ENCODE measurements at places on chromosomes 4 and X.

DNA sequence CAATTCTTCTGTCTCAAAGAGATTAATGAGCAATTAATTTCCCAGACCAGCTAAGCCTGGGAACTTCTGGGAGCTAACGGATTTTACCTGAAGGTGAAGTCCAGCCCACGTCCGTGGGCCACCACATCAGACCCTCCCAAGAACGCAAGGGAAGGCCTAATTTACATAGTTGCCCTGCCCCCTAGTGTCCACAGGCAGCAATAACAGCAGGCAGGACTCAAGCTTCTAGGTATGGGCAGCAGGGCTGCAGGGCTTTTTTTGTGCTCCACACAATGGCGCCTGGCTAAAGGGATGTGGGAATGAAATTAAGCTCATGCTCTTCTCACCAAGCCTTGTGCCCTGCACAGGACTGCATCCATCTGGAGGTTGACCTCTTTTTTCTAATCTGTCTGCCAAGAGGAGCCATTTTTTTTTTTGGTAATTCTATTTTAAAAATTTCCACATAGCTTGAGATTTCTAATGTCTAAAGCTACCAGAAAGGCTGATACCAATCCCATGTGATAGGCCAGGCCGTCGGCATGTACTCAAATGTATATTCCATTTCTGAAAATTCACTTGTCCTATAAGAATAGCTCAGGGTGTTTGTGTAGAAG, 111.9 kb upstream of the TMEM164 start:
- peak; percentile 85 for DNase-seq

DNA sequence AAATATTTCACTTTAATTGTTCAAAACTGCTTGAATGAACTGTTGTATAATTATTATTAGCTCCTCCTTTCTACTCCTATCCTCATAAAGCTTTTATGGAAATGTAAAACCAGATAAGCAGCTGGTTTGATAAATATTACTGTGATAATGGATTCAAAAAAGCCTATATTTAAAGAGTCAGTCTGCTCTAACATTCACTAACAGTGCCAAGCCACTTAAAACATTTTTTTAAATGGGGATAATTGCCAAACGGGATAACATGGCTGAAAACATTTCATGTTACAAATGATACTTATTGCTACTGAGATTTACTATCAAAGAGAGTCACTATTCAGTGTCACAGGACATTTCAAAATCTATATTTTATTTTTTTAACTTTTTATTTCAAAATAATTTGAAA, 17.4 kb downstream of the ARHGAP24 start:
- no peak for DNase-seq

DNA sequence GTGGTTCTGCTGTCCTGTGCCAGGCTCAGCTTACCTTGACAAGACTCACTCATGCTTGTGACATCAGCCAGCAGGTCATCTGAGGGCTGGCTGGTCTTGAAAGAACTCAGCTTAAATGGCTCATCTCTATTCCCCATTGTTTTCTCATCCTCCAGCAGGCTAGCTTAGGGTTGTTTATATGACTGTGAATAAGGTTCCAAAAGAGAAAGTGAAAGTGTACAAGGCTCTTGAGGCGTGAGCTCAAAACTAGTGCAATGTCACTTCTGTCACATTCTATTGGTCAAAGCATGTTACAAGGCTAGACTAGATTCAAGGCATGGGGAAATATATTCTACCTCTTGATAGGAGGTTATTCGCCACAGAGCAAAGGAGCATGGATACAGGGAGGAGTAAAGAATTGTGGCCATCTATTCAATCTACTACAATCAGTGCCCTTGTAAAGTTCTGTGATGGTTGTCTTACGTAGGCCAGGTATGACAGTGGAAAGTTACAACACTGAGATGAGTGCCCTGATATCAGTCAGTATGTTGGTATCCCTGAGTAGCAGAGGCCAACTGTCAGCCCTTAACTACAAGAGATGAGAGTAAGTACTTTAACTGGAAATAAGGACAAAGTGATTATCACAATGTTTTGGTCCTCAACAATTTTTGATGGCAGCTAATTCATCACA, 19.8 kb upstream of the TMLHE start:
- peak; percentile 89 for DNase-seq

DNA sequence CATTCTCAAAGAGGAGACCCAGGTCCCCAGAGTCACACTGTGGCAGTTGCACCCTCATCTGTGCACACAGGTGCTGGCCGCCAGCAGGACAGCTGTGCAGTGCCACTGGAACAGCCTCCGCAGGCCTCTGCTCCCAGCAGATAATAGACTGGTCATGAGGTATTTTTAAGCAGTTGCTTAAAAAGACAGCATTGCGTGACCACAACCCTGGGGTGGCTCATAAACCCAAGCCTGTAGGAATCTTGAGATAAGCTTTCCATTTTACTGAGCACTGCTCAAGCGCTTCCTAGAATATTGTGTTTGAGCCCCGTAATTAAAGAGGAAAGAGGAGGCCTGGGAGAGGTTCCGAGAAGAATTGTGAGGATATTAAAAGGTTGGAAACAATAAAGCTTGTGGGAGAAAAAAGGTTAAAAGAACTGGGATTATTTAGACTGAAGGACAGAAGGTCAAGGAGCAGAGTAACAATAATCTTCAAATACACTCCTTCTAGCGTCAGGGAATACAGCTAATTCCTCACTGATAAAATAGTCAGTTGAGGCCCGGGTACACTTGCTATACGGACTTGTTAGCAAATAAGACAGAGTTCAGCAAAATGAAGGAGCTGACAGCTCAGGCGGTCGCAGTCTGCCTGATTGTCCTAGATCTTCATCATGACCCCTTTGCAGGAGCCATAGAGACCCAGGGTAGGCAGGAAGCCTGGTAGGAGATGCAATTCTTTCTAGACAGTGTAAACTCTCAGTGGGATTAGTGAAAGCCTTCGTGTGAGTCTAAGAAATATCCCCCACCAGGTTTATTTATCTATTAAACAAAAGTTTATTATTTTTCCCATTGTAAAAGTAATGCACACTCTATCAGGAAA, 86.2 kb upstream of the KIT start:
- DNase-seq = peak; percentile 98

GRCh38 chr4:153087671-153088194, 116.5 kb upstream of the TRIM2 start:
- no peak for DNase-seq

Data from OCI-M1 (cell line).